Activated naive CD4-positive, alpha-beta T cell treated with anti-CD3 and anti-CD28 coated beads, Interleukin-2, amount 50 U/mL, for 72 hours (primary cell): ENCODE measurements at places on chromosomes 16 and 17.
A peak's percentile ranks its signal among the peaks of the same experiment; 100 is the strongest.

- no peak for DNase-seq
Observed at GRCh38 chr17:28828294-28829040, 14.1 kb downstream of the FAM222B start.

GRCh38 chr17:33387406-33387805, 94.3 kb upstream of the ASIC2 start:
- DNase-seq: no peak

DNA sequence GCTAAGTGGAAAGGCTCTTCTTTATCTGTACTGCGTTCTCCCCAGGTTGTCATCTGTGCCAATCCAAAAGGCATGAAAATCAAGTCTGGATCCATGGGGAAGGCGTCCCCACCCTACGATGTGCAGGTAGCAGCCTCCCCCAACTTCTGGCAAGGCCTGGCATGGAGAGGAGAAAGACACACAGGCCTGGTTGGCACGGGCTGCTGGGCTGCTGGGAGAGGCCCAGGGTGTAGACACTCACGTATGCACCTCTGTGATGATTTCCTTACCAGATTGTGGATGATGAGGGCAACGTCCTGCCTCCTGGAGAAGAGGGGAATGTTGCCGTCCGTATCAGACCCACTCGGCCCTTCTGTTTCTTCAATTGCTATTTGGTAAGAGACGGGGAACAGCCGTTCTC, 20.4 kb upstream of the ACSM2A start:
- DNase-seq: no peak

DNA sequence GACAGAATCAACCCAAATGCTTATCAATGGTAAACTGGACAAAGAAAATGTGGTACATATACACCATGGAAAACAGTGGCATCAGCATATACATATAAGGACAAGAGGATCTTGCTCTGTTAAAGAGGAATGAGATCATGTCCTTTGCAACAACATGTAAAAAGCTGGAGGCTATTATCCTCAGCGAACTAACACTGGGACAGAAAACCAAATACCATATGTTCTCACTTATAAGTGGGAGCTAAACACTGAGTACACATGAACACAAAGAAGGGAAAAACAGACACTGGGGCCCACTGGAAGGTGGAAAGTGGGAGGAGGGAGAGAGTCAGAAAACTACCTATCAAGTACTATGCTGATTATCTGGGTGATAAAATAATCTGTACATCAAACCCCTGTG, 447.3 kb upstream of the MAF start:
- no peak for DNase-seq

- DNase-seq: no peak
Observed at GRCh38 chr16:20396846-20397467, 7.6 kb downstream of the PDILT start.

GRCh38 chr16:88424587-88425235, 28.4 kb upstream of the ZFPM1 start:
- no peak for DNase-seq

GRCh38 chr17:79991924-79992648, 43.6 kb downstream of the TBC1D16 start:
- no peak for DNase-seq

- no peak for DNase-seq
Observed at GRCh38 chr17:28520687-28521086, 14.5 kb downstream of the FOXN1 start.

DNA sequence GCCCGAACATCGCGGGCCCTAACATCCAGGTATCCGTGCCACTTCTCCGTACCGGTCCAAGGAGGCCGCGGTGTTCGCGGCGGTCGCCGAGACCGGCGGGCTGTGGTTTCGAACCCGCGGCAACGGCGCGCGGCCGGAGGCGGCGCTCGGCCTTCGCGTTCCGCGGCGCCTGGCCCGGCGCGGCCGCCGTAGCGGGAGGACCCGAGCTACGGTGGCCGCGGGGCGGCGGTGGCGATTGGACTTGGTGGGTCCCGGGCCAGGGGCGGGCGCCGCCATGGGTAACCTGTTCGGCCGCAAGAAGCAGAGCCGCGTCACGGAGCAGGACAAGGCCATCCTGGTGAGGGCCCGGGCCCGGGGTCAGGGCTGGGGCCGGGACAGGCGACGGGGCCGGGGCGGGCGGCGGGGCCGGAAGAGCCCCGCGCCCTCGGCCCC, at the start of gene CHMP6:
TSS of gene CHMP6 (plus strand) at position 197 of the 432 bp plus-strand sequence. CDS start at position 275, 78 bp downstream.
- DNase-seq: peak; percentile 80

DNA sequence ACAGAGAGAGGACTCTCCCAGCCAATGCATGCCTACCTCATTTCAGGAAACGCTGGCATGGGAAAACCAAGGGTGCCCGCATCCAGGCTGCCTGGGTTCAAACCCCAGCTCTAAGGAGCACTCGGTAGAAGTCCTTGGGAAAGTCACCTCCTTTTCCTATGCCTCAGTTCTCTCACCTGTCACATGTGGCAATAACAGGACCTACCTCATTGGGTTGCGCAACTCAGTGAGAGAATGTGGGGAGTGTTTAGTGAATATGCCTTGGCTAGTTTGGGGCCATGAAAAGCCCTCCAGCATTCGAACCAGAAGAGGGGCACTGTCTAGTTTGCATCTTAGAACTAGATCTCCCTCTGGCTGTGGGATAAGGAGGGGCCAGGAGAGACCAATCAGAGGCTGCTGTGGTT, 9.0 kb upstream of the NXPH3 start:
- DNase-seq: no peak

- DNase-seq: no peak
Observed at GRCh38 chr16:78179666-78180065, 80.2 kb downstream of the WWOX start.

GRCh38 chr16:72895951-72896350, 152.0 kb downstream of the ZFHX3 start:
- no peak for DNase-seq

GRCh38 chr16:71565812-71566700, 10.8 kb downstream of the TAT start:
- DNase-seq: no peak
